Camera-type eye (tissue), 1 donor: ENCODE measurements at places on chromosomes 16 and 17. TPM values are rescaled to one million over a fixed set of nuclear protein-coding genes. Genes with fewer than 3 reads are reported as not detected.

The PRR15L gene
- 0.93 TPM for total RNA-seq

The TPSAB1 gene
- 3.4 TPM for total RNA-seq

The OR4D1 gene
- total RNA-seq: not detected

The ABI3 gene
- total RNA-seq: 3.1 TPM

The KCNH4 gene
- total RNA-seq: not detected

The VMO1 gene
- 2.3 TPM for total RNA-seq

The NCBP3 gene
- total RNA-seq: 47.1 TPM

The NRN1L gene
- total RNA-seq: 5.0 TPM

The GSDMA gene
- total RNA-seq: not detected

The CIITA gene
- total RNA-seq: 3.8 TPM

The SEZ6 gene
- total RNA-seq: 21.8 TPM

The OR1A1 gene
- not detected for total RNA-seq

The EPX gene
- not detected for total RNA-seq

The KRTAP3-1 gene
- total RNA-seq: not detected

The C16orf87 gene
- total RNA-seq: 23.7 TPM

The MSLN gene
- 19.4 TPM for total RNA-seq

The TBC1D28 gene
- not detected for total RNA-seq

The CSH1 gene
- not detected for total RNA-seq

The MYH1 gene
- 3.8 TPM for total RNA-seq

The C16orf46 gene
- total RNA-seq: 2.3 TPM

The DNAAF1 gene
- total RNA-seq: 0.33 TPM

The PRCD gene
- 14.3 TPM for total RNA-seq

The CACNG5 gene
- total RNA-seq: 64.4 TPM

The ACE gene
- total RNA-seq: 20.3 TPM

The CDH3 gene
- 24.2 TPM for total RNA-seq

The CBFA2T3 gene
- 5.6 TPM for total RNA-seq

The HIC1 gene
- 38.4 TPM for total RNA-seq

The TMC7 gene
- 3.1 TPM for total RNA-seq
